ENCODE measurements at places on chromosomes 2 and 18.

GRCh38 chr18:38413193-38413592, 847.6 kb upstream of the CELF4 start:
- DNase-seq, result no peak

- no peak for DNase-seq
Measured at GRCh38 chr2:60213865-60214625, 339.4 kb downstream of the BCL11A start.

DNA sequence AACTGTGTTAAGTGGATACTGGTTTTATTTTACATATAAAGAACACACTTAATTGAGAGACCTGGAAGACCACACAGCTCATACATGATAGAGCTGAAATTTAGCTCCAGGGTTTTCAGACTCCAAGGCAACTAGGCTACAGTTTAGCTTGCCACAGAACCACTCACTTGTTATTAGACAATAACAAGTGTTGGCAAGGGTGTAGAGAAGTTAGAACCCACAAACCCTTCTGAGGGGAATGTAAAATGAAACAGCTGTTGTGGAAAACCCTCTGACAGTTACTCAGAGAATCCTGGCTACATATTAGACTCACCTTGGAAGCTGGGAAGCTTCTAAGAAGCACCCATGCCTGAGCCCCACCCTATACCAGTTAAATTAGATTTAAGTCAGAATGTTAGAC, 75.3 kb downstream of the MAP3K20 start:
- DNase-seq, result no peak

GRCh38 chr18:3653263-3653850, 203.4 kb downstream of the TGIF1 start:
- DNase-seq, result no peak

DNA sequence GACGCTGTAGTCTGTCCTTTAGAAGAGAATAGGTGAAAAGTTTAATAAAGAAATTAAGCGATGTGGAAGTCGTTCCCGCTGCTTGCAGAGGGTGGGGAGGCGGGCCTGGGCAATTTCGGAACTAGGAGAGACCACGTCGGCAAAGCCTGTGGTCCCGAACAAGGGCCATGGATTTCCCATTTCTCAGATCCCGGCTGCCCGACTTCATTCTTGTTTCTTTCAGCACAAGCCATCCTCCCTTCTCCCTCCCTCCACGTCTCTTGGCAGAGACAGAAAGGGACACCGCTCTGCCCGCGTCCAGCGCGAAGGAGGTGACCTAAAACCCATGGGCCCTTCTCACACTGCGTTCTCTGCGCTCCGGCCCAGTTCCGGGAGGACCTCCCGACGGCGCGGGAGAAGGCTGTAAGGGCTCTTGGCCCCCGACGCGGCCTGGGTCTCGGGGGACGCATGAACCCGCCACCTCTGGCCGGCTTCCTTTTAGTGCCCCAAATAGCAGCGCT, 2.2 kb upstream of the BCL2L11 start:
- DNase-seq, result no peak

- no peak for DNase-seq
Measured at GRCh38 chr18:33532978-33533377, 45.0 kb upstream of the ASXL3 start.

- DNase-seq, result no peak
Measured at GRCh38 chr18:65239787-65240186, 511.0 kb upstream of the CDH7 start.

DNA sequence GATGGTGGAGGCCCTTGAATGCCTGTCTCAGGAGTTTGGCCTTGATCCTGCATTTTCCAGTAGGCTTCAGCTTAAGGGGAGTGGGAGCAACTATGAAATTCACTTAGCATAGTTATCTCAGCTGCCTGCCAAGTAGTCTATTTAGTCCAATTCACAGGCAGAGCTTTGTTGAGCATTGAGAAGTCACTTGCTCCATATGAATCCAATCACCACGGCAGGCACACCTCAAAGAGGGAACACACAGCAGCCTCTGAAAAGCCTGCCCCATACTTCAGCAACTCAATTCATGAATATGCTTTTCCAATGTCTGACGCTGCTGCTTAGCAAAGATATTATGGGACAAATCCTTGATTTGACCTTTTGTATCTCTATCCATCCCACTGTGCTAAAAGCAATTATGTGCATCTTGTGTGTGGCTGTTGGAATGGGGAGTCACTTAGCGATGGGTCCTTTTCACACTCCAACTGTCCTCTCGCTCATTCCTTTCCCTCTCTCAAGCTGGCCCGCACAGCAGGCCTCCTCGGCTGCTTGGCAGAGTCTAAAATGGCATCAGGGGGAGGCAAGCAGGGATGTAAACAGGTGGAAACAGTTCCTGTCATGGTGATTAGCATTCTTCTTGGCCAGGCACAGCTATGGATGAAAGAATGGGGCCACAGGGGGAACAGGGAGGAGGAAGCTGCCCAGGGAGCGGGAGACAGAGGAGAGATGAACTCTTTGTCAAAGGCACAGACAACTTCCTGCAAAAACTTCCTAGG, 56.0 kb upstream of the LRPPRC start:
- no peak for DNase-seq

- no peak for DNase-seq
Measured at GRCh38 chr2:198339116-198339515, 534.7 kb downstream of the PLCL1 start.

DNA sequence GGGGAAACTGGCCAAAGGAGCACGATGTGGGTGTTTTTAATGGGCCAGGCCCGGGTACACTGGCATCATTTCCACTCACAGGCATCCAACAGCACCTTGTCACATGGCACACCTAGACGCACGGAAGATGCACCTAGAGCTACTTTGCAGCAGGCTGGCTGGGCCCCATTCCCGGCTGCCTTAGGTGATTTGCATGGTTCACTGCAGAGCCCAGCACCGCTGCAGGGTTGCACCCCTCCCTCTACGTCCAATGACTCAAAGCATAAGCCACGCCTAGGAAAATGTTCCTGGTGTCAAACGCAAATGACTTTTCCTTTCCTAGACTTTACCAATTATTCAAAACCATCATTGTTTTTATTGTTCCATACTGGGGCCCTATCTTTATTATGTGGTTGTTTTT, 222.9 kb downstream of the EIPR1 start:
- DNase-seq, result no peak

- DNase-seq, result no peak
Measured at GRCh38 chr2:133393895-133394294, 174.4 kb downstream of the NCKAP5 start.

DNA sequence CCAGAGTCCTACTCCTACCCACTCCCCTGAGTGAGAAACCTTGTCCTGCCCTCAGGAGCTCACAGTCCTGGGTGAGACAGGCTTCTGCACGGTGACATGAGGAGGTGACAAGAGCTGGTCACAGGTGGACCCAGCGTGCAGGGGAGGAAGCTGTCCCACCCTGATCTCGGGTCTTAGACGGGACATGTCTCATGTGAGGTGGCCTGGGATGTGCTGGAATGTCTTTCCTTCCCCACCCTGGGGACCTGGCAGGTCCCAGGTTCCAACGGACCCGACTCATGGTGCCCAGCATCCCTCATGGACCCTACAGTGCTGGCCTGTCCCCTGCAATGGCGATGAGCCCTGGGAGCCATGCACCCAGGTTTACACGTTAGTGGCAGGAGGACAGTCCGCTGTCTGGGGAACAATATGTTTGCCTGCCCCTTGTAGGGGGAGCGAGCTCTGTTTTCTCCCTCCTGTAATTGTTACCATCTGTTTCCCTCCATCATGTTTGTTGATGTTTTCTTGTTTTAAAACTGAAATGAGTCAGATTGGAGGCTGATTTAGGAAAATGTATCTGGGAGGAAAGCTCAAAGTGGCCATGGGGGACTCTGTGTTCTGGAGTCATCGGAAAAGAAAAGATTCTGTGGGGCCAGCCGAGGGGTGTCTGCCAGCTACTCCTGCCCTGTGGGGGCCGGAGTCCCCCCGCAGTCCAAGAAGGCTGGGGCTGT, 238.1 kb downstream of the KLHL29 start:
- no peak for DNase-seq

DNA sequence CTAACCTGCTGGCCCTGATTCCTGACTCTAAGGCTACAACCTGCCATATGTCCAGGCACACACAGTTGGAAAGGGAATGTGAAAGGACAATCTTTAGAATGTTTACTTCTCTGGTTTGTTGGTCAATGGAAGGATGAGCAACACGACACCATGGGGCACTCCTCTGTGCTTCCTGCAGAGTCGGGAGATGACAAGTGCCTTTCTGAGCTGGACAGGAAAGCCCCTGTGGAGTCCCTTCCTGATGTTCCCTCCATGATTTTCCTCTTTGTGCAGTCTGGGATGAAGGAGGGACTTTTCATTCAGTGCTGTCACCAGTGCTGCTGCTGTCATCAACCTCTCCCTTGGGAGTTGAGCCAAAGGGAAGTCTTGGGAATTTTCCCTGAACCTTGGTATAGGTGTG, 22.6 kb upstream of the SERPINB7 start:
- no peak for DNase-seq

DNA sequence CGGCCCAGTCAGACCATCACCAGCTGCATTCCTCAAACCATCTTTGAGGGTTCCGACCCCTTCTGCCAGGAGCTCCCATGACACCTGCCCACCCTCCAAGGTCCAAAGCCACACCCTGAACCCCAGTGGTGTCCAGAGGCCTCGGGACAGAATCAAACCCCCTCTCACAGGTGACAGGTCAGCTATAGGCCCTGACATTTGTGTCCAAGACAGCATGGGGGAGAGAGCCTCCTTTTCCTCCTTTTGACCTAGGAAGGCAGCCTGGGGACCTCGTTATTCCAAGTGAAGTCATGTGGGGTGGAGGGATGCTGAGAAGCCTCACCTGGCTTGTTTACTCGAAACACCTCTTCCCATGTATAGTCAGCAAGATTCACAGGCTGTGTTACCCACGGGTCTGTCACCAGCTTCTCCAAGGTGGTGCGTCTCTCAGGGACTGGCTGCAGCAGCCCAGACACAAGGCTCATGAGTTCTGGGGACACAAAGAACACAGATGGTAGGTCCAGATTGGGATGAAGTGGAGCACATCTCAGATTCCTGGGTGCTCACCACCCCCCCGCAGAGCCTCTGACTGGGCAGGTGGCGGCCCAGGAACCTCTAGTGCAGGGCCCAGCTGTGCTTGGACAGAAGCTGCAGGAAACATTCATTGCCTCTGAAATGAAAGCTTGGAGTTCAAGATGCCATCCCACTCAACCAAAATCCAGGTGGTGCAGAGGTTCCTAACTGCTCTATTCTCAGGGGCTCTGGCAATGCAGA, 5.1 kb upstream of the MTERF4 start:
- DNase-seq, result no peak

GRCh38 chr2:98914713-98915580, 21.1 kb downstream of the CRACDL start:
- no peak for DNase-seq

GRCh38 chr2:60507211-60507965, 46.1 kb downstream of the BCL11A start:
- DNase-seq, result no peak

- DNase-seq, result no peak
Measured at GRCh38 chr2:72924353-72925240, 7.3 kb downstream of the EMX1 start.

DNA sequence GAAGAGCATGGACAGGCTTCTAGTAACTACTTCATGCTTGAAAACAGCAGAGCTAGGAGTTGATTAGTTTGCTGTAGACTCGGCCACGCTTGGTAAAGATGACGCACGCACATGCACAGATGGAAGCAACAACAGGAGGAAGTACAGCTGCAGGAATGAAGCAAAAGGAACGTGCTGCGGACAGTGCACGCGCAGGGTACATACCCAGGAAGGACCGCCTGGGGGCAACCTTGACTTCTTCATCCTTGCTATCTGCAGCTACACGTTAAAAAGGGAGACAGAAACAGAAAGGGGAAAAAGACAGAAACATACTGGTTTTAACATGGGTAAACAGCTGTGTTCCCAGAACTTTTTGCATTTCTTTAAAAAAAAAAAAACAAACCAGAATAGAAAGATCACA, 17.7 kb downstream of the SLC66A2 start:
- DNase-seq, result no peak
